ENCODE measurements at places on chromosomes 6 and 20.

- DNase-seq: no peak
Measured at GRCh38 chr20:1654996-1655395, 2.6 kb downstream of the SIRPG start.

DNA sequence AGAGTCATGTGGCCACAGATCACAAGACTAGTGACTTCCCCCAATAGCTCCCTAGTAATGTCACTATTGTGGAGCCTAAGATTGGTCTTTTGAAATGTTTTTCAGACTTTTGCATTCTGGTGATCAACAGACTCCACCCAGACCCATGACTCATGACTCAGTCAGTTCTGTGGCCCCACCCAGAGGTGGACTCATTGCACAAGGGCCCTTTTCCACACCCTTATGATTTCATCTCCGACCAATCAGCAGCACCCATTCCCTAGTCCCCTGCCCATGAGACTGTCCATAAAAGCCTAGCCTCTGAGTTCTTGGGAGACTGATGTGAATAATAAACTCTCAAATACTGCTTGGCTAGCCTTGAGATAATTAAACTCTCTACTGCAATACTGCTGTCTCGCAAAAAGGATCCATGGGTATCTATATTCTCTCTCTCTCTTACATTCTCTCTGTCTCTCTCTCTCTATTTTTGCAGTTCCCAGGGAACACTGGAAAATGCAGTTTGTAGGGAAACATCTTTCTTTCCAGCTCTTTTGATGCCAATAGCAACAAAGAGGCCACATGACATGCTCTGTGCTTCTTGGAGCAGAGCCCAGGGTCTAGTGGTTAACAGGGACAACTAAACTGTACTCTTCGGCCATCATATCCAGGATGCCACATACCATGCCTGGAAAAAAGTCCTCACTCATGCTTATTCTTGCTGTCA, 71.3 kb upstream of the IYD start:
- no peak for DNase-seq

GRCh38 chr6:11393713-11394627, 143.6 kb upstream of the TMEM170B start:
- no peak for DNase-seq

DNA sequence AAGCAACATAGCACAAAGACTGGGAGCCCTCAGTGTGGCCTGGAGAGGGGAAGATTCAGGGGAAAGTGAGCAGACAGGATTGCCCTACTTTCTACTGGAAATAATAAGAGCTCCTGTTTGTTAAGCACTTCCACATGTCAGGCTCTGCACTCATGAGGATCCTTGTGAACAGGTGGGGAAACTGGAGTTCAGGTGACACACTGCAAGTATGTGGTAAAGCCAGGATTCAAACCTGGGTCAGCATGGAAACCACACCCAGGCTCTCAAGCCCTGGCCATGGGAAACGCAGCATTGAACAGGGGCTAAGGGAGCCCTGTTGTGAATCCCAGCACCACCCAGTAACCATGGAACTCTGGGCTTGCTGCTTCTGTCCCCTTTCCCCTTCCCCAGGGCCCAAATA, 42.8 kb upstream of the ID1 start:
- DNase-seq: no peak

DNA sequence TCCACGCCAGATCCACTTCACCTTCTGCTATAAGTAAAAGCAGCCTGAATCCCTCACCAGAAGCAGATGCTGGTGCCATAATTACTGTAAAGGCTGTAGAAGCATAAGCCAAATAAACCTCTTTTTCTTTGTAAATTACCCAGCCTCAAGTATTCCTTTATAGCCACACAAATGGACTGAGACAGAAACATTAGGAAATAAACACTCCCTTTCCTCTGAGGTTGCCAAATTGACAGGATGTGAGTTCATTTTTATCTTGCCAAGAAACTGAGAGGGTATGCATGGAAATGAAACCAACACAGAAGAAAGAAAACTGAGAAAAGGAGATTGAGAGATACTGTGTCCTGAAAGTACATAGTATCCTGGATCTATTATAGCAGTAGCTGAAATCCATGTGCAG, 481.2 kb downstream of the HAO1 start:
- DNase-seq: no peak

- DNase-seq: no peak
Measured at GRCh38 chr6:20997143-20997769, 463.0 kb downstream of the CDKAL1 start.

DNA sequence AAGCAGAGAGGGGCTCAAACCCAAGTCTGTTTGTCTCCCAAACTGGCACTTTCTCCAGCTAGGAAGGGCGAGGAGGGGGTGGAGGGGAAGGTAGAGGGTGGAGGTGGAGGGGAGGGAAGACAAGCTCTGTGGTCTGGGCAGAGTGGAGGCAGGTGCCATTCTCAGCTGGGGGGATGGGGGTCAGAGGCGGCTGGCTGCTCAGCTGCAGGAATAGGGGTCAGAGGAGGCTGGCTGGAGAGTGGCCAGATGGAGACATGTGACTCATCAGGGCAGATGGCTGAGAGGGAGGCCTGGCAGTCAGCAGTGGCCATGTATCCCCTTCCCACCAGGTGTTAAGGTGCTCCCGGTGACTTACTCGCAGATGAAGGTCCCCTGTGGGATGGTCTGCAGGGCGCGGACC, 3.5 kb upstream of the SLC44A4 start:
- DNase-seq: no peak

GRCh38 chr20:12482661-12483060, 526.1 kb upstream of the SPTLC3 start:
- no peak for DNase-seq

- no peak for DNase-seq
Measured at GRCh38 chr6:70675822-70676221, 8.1 kb downstream of the SMAP1 start.

DNA sequence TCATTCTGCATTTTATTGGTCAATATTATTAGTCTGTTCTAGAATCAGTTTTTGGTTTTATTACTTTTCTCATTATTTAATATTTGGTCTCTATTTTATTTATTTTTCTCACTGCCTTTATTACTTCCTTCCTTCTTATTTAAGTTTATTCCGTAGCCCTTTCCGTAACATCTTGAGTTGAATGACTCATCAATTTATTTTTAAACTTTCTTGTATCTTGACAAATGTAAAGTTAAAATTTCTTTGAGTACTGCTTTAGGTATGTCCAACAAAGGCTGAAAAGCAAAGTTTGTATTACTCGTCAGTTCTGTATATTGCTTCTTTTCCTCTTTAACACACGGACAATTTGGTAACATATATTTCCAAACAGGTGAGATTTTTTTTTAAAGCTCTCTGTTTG, 192.0 kb downstream of the CD109 start:
- no peak for DNase-seq

DNA sequence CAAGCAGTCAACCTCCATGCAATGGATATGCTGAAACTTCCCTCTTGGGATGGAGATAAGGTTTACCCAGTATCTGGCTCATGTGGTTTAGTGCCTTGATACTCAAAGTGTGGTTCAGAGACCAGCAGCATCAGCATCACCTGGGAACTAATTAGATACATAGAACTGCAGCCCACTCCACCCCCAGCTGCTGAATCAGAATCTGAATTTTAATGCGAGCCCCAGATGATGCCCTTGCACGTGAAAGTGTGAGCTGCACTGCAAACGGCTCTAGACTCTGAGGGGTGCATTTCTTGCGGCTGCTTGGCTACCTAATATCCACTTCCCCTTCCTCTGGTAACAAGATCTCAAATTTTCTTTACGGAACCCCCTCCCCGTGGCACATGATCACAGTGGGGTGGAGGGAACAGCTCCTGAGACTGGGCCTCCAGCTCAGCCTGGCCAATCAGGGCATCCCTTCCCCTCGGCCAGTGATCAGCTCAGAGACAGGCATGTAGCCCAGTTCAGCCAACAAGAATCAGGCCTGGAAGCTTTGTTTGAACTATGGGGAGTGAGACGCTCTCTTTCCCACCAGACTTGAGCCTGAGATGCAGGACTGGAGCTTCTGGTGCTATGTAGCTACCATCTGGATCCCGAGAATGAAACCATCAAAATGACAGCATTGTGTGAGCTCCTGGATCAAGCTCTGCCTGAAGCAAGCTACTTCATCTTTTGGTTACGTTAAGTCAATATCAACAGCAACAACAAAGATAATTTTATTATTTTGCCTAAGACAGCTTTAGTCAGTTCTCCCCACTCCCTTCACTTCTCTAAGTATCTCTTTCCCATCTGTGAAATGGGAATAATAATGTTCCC, 12.8 kb downstream of the KCNK15 start:
- DNase-seq: no peak

GRCh38 chr6:73032586-73032985, 192.7 kb downstream of the KHDC1L start:
- no peak for DNase-seq

DNA sequence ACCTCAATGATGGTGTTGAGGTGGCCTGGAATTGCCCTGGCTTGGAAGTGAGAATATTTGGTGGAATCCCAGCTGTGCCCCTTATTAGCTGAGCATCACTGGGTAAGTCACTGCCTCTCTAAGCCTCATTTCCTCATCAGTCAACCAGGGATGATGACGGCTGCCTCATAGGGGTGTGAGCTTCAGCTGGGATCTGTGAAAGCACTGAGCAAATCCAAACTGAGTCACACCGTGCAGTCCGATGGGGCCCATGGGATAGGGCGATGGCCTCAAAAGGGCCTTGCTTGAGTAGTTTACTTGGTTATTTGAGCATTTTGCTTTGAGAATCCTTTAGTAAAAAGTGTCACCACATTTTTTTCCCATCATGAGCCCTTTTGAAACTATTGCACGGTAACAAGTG, 1.1 kb downstream of the SLC22A1 start:
- no peak for DNase-seq

DNA sequence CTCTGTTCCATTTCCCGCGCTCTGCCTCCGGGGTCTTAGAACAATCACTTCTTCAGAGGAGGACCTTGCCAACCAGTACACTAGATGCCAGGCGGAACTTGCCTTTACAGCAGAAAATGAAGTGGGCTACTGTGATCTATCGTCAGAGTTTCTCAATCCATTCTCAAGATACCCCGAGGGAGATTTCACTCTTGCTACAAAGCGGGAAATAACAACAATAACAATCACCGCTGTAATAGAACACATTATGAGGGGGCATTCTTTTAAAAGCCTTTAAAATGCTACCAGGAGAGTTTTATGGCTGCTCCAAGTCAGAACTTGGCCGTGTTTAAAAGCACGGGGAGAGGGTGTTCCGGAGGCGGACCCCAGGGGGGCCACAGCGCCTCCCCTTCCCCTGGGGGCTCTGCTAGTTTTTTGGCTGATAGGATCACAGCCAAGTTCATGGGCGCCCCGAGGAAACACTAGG, 617.0 kb upstream of the AGPAT4 start:
- no peak for DNase-seq

DNA sequence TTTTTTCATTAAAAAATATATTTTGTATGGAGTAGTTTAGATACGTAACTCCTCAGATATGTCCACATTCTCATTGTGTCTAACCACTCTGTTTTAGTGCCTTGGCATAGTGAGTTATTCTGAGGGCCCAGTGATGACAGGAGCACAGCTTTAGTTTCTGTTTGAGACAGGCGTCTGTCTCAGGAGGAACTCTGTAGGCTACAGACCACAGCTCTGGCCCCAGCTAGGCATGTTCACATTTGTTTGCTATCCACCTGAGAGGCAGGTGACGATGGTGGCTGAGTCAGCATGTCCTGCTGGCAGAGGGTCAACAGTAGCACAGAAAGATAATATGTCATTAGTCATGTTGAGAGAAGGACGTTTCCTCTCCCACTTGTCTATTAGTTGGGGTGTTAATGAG, 16.3 kb downstream of the LRRC1 start:
- no peak for DNase-seq

DNA sequence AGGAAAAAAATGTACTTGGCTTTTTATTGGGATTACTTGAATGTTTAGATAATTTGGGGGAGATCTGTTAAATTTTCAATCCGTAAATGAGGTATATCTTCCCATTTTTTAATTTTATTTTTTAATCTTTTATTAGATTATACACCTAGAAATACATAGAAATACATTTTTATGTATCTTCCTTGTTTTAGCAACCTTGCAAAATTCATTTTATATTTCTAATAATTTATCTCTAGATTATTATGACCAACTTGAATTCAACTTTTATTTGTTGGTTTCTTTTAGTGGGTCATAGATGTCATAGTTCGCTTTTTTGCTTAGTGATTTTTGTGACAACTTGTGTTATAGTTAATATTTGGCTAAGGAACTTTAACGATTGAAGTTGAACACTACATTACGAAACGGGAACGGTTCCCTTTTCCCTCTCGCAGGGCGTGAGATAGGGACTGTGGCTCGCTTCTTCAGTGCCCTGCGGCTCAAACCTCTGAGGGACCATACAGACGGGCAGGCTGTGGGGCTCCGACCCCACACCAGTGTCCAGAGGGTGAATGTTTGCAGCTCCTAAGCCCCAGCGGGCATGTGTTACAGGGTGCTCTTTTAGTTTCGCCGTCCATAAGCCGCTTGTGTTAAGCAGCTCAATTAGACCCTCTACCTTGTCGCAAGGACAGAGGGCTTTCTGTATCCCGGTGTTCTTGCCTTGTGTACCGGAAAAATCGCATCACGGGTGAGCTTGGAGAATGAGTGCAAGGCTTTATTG, 53.8 kb downstream of the PRND start:
- DNase-seq: no peak

- no peak for DNase-seq
Measured at GRCh38 chr20:36259177-36260061, 23.1 kb downstream of the AAR2 start.

DNA sequence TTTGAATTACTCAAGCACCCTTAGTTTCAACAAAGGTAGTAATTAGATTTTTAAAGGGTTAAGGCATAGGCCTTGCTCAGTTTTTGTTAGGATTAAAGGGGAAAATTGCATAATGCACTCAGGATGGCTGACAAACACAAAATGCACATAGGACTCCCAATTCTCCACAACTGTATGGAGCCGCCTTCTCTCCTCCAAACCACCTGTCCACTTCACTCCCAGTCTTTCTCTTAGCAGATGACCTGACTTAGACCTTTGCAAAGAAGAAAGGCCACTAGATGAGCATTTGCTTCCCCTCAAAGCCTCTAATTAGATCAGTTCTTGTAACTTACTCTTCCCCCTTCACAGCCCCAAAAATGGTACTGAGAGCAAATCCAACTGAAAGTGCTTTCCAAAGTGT, 20.1 kb downstream of the NSFL1C start:
- no peak for DNase-seq

- DNase-seq: no peak
Measured at GRCh38 chr6:142331601-142332000, 29.8 kb downstream of the ADGRG6 start.
